ENCODE measurements at places on chromosomes 7 and 10. TPM values are rescaled to one million over a fixed set of nuclear protein-coding genes. Genes with fewer than 3 reads are reported as not detected.

- DNase-seq: no peak
Measured at GRCh38 chr10:77673101-77673500, 35.5 kb upstream of the KCNMA1 start.

GRCh38 chr10:29920408-29921070 is 138.8 kb downstream of the JCAD start:
- no peak for DNase-seq

- DNase-seq: no peak
Measured at GRCh38 chr7:22386206-22386858, 29.4 kb upstream of the RAPGEF5 start.

DNA sequence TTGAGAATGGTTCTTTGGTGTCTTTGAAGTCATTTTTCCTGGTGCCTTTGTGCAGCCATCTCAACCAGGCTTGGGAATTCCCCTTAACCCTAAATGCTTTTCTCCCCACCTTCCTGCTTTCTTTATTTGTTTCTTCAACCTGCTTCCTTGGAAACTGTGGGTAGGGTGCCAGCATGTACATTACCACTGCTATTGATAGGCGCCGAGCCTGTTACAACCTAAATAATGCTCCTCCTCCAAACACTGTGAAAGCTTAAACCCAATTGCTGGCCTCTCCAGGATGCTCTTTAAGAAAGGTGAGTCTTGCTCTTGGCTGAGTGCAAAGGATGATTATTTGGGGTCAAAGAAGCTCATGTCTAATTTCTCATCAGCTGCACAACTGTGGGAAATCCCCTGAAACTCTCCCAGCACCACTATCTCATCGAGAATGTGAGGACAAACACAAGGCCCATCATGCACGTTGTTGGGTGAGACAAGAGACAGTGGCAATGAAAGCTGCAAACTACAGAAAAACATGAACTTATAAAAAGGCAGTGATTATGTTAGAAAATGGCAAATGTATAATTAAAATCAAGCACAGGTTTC is 285.5 kb upstream of the IGFBP3 start:
- no peak for DNase-seq

DNA sequence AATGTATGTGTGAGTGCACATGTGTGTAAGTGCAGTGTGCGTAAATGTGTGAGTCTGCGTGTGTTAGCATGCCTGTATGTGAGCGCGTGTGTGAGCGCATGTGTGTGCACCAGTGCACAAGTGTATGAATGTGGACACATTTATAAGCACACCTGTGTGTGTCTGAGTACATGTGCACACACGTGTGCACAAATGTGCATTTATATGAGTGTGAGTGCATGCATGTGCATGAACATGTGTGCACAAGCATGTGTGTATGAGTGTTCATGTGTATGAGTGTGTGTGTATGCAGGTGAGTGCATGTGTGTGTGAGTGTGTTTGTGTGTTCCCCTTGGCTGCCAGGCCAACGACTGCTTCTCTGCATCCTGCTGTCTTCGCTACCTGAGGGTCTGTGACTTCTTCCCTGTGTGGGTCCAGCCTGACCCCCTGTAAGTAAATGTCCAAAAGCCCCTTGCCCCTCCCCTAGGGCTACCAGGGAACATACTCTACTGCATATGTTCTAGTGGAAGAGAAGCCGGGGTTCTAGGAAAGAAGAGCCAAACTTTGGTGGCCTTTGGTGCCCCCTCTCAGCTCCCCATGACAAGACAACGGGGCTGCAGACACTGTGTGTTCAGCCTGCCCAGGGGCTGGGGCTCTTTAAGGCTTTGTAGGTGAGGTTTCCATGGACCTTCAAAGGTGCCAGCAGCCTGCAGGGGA is 17.0 kb downstream of the GOLGA7B start:
- DNase-seq: no peak

Gene PRR15
- 21.2 TPM for total RNA-seq

Gene TCF7L2
- 51.1 TPM for total RNA-seq

- DNase-seq: no peak
Measured at GRCh38 chr10:45001381-45002148, 842 bp downstream of the ZNF22 start.

Gene LRRC18
- not detected for total RNA-seq

DNA sequence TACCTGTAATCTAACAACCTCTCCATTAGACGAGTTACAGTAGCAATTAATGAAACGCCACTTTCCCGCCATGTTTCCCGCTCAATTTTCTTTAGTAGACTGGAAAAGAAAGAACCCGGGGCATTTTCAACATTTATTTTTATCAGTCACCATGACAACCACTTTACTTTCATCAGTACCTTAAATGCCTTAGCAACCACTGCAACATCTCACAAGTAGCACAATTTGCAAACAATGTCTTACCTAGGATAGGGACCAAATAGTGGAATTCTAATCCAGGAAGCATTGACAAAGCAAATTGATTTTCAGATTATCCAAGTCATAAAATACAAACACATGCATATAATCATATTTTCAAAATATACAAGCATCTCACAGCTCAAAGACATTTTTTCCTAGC is 221.6 kb upstream of the IMMP2L start:
- DNase-seq: no peak

GRCh38 chr7:53238021-53238605 is 202.7 kb downstream of the POM121L12 start:
- DNase-seq: no peak

- DNase-seq: no peak
Measured at GRCh38 chr7:1348096-1348822, 111.0 kb downstream of the MICALL2 start.

Gene RNF32
- 1.3 TPM for total RNA-seq

Gene LRRD1
- not detected for total RNA-seq

DNA sequence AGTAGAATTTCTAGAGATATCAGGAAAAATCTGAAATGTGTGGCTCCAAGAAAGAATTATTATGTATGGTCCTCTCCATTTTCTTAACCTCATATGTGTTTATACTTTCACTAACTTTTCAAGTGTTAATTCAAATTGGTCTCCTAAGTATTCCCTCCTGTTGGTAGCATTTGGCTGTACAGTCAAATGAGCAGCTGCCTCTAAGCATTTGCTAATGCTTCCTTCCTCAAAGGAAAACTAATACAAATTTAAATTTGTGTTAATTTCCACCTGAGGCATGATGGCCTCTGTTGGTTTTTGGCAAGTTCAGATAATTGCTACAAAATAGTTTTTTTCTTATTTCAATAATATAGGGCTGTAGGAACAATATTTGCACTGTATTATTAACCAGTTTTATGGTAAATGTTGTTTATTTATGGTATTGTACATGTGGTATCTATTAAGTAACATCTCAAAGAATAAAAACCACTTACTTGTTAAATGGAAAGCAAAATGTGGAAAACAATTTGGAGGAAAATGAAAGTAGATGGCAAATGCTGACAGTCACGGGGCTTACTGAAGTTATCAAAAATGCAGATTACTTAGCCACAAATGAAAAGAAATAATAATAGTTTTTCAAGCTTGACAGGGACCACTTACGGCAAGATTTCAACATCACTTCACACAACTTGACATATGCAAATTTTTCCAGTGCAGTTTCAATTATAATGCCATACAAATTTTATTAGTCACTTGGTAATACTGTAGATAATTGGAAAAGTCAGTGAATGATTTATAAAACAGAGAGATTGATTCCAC is 299.3 kb upstream of the MEOX2 start:
- DNase-seq: no peak

GRCh38 chr10:116241085-116241484 is 31.9 kb downstream of the GFRA1 start:
- no peak for DNase-seq

DNA sequence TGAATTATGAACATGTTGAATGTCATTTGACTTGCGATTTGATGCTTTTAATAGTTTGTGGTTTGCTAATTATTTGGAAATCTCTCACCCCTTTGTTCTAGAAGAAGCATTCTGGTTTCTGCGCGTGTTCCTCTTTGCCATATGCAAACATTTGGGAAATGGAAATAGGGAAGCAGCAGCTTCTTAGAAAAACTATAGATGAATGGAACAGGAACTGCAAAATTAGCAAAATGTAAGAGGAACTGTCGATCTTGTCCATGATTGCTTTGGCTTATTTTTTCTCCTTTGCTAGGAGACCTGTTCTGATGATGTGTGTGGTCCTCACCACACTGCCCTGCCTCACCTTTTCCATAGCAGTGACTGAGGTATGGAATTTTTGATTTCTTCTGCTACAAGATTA is 19.0 kb downstream of the TMEM236 start:
- no peak for DNase-seq

GRCh38 chr10:53886325-53887300 is 914.4 kb downstream of the PCDH15 start:
- DNase-seq: no peak

DNA sequence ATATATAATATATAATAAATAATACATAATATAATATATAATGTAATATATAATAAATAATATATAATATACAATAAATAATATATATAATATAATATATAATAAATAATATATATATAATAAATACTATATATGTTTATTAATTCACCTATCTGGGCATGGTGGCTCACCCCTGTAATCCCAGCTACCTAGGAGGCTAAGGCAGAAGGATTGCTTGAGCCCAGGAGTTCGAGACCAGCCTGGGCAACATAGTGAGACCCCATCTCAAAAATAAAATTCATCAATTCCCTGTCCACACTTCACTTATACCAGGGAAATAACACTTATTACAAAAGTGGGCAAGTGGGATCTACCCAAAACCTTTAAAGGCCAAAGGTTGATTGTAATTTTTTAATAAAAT is 281.1 kb downstream of the PRPF18 start:
- DNase-seq: no peak

DNA sequence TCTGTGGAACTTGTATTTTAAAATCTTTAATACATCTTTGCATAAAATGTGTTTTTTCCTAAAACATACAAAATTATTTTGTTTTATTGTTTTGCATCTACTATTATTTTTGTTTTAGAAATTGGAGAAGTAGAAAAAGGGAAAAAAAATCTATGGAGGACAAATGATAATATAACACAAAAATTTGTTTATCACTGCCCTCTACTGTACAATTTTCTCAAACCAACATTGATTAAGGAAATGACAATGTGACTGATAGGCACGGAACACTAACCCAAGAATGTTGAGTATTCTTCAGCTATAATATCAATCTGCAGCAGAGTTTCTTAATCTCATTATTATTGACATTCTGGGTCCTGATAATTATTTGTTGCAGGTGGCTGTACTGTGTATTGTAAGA is 9.5 kb upstream of the ING3 start:
- no peak for DNase-seq

- DNase-seq: no peak
Measured at GRCh38 chr7:150620061-150620460, 12.1 kb downstream of the GIMAP6 start.

DNA sequence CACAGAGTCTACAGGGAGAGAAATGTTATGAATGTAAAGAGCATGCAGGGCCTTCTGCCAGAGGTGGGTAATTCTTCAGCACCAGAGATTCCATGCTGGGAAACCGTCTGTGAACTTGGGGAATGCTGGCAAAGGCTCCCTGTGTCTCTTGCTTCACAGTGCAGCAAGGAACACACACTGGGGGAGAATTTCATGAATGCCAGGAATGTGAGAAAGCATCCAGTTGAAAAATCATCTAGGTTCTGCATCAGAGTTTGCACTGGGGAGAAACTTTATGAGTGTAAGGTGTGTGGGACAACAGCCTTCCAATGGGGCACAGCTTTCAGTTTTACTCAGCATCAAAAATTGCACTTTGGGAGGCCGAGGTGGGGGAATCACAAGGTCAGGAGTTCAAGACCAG is 224.3 kb upstream of the IGFBP3 start:
- peak; percentile 59 for DNase-seq

Gene HMX2
- total RNA-seq: 1.4 TPM

Gene FXYD4
- not detected for total RNA-seq

DNA sequence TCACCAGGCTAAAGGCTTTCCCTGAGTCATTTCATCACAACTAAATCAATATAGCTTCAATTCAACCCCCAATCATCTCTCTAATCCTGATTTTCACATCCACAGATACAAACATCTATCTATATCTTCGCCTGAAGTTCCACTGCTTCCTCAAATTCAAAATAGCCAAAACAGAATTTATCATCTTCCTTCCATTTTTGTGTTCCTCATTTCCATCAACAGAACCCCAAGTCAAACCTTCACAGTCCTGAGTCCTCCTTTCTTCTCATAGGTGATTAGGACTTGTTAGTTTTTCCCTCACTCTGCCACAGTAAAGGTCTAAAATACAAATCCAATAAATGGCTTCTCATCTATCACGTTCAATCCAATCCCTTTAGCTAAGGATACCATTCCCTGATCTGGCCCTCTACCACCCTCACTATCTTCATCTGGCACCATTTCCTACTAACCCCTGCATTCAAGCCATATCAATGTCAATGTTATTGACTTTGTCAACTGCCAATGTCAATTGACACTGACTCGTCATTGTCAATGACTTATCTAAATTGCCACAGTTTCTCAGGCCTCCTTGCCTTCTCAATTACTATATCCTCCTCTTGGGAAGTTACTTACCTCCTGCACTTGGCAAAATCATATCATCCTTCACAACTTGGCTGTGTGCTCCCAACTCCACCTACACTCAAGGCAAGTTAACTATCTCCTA is 2.6 kb downstream of the HYCC1 start:
- DNase-seq: no peak

DNA sequence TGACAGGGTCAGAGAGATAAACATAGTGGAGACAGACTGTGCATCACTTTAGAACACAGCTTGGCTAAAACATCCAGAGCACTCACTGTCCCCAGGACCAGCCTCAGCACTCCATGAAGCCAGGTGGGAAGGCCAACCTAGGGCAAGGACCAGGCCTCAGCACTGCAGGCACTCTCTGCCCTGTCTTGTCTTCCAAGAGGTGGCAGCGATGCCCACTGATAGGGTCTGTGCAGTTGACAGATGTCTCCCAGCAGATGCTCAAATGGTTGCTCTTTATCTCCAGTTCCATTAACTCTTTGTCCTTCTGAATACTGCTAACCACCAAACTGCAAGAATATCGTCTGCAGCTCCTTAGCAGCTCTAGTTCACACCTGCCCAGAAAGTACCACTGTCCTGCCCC is 9.1 kb downstream of the DDX56 start:
- no peak for DNase-seq

GRCh38 chr10:29628912-29629526 is 5.8 kb downstream of the SVIL start:
- DNase-seq: no peak

DNA sequence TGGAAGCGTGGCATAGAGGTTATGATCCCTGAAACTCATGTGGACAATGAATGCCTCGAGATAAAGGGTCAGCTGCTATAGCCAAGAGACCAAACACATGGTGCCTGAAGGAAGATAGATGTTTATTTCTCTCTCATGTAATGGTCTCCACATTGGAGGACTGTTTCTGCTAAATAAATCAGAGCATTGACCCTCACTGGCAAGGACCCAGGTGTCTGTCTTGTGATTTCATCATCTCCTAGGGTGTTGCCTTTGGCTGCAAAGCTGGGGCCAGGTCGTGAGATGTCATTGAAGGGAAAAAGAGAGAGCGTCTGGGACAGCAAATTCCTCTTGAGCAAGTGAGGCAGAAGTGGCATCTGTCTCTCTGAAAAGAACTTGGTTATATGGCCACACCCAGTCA is 64.6 kb downstream of the JCAD start:
- DNase-seq: no peak

Gene C10orf120
- total RNA-seq: not detected

All from WTC11 (cell line).